Hematopoietic multipotent progenitor cell treated with erythropoietin and hydrocortisone succinate and interleukin-3 and kit ligand, for 15 days (in vitro differentiated cells): ENCODE measurements at places on chromosomes 3 and 15.

DNA sequence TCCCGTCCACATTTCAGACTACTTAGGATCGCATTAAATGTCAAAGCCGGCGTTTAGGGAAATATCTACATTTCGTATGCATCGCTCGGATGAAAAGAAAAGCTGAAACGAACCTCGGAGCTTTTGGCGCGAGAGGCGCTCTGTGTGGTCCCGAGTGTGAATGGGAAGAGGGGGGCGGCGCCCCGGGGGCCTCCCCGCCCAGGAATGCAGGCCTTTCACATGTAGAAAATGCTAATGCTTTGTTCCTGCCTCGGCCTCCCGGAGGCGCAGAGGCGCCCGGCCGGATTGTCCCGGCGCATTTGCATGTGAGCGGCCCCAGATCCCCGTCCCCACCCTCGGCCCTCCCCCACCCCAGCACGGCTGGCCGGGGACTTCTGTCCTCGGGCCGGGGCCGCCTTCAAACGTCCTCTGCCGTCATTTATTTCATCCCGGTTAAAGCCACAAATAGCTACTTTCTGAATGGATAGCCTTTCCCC, 37.0 kb upstream of the TRIM71 start:
- DNase-seq, result no peak

DNA sequence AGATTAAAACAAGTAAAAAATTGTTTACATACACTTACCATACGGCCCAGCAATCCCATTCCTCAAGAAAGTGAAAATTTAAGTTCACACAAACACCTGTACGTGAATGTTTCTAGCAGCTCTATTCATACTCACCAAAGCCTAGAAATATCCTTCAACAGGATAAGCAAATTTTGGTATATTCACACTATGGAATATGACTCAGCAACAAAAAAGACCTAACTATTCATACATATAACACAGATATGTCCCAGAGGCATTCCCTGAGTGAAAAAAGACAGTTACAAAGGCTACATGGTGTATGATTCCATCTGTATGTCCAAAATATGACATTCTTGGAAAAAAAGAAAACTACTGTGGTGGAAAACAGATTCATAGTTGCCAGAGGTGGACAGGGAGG, 40.1 kb upstream of the THUMPD3 start:
- DNase-seq, result no peak

GRCh38 chr15:98896802-98897732, 110.5 kb downstream of the PGPEP1L start:
- no peak for DNase-seq

- DNase-seq, result no peak
These were observed 185.6 kb downstream of the ADAMTS17 start for GRCh38 chr15:100156201-100156600.

DNA sequence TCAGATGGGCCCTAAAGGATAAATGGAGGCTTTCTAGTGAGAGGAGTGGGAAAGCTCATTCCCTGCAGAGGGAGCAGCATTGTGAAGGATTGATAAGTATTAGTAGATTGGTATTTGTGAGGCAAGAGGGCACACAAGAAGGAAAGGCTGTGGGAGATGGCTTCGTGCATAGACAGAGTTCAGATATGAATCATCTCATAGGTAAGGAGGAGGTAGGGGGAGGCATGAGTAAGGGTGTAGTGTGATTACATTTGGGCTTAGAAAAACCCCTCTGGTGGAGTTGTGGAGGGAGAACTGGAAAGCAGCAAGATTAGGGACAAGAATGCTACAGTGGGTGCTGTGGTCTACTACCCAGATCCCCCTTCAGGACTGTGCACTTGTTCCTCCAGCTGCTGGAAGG, 29.6 kb downstream of the ONECUT1 start:
- DNase-seq, result no peak
